ENCODE measurements at places on chromosomes 3 and 15.

- peak; percentile 84 for DNase-seq
Measured at GRCh38 chr15:92069308-92070250, 216.1 kb downstream of the SLCO3A1 start.

GRCh38 chr3:14137445-14137844, 12.6 kb downstream of the TMEM43 start:
- DNase-seq = peak; percentile 31

- no peak for DNase-seq
Measured at GRCh38 chr3:189806171-189806951, 175.2 kb downstream of the TP63 start.

DNA sequence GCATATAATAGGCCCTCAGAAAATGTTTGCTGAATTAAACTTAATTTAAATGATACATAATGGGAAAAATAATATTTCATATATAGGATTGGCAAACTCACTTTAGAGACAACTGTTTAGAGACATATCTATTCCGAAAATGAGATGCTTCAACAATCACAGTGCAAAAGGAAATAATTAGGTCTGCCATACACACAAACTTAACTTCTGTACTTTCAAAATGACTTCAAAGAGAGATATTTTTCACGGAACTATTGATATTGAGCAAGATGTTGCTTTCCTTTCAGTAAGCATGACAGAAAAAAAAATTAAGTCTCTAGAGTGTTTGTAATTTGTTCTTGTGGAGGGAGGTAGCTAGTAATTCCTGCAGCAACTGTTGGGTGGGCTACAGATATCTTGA, 769.5 kb downstream of the TUSC7 start:
- DNase-seq = no peak

DNA sequence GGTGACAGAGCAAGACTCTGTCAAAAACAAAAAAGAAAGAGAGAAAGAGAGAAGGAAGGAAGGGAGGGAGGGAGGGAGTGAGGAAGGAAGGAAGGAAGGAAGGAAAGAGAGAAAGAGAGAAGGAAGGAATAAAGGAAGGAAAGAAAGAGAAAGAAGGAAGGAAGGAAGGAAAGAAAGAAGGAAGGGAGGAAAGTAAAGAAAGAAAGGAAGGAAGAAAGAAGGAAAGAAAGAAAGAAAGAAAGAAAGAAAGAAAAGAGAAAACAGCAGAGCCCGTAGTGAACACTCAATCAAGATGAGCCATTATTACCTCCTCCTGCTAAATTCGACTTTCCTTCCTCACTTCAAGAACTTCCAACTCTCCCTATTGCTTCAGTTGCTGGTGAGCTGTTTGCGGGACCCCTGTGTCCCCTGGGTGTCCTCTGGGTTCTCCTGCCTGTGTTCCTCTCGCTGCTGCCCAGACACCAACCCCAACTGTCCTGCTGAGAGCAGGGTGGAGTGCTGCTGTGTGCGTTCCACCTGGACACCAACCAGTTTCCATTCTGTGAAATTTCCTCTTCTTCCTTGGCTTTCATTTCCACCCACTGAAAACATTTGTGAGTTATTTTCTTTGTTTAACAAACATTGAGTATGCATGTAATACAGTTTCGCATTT, 266.4 kb downstream of the FAM43A start:
- no peak for DNase-seq

- no peak for DNase-seq
Measured at GRCh38 chr3:113193288-113193687, 18.1 kb upstream of the BOC start.

GRCh38 chr3:58116161-58116955, 94.4 kb downstream of the DNASE1L3 start:
- no peak for DNase-seq

- DNase-seq = peak; percentile 25
Measured at GRCh38 chr15:100033140-100033857, 300.1 kb upstream of the LYSMD4 start.

GRCh38 chr15:23422099-23422945, 24.7 kb downstream of the GOLGA6L2 start:
- peak; percentile 16 for DNase-seq

DNA sequence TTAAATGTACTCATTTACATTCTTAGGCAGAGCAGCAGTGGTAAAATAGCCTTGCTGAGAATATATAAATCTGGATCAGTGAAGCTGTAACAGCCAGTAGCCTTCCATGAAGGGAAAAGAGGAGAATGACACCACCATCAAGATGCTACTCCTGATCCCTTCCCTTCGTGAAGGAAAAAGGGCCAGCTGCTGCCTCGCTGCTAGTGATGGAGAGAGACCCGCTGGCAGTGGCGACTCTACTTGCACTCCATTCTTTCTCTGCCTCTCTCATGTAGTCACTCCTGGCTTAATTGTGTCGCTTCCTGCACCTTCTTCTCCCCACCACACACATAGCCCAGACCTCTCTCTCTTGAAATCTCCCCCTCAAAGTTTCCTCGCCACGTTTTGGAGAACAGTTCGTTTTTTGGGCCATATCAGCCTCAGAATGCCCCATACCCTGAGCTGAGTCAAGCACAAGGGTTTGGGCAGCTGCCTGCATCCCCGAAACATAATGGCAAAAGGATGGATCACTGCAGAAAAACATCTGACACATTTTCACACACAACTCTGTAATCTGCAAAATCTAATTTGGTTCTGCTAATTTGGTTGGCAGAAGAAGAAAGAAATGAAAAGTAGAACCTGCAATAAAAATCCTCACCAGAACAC, 460.3 kb upstream of the IL12A start:
- no peak for DNase-seq

GRCh38 chr3:193060748-193061546, 143.3 kb upstream of the MB21D2 start:
- no peak for DNase-seq

GRCh38 chr3:111636366-111636885, 41.3 kb upstream of the ZBED2 start:
- peak; percentile 16 for DNase-seq

- no peak for DNase-seq
Measured at GRCh38 chr3:4950351-4950784, 28.9 kb upstream of the BHLHE40 start.

GRCh38 chr3:22322861-22323260, 571.9 kb upstream of the ZNF385D start:
- no peak for DNase-seq

GRCh38 chr3:102400766-102401165, 34.0 kb upstream of the ZPLD1 start:
- peak; percentile 53 for DNase-seq

- DNase-seq = no peak
Measured at GRCh38 chr3:49012441-49013017, 5.3 kb downstream of the WDR6 start.

- peak; percentile 44 for DNase-seq
Measured at GRCh38 chr15:90300988-90301706, 35.7 kb downstream of the NGRN start.

DNA sequence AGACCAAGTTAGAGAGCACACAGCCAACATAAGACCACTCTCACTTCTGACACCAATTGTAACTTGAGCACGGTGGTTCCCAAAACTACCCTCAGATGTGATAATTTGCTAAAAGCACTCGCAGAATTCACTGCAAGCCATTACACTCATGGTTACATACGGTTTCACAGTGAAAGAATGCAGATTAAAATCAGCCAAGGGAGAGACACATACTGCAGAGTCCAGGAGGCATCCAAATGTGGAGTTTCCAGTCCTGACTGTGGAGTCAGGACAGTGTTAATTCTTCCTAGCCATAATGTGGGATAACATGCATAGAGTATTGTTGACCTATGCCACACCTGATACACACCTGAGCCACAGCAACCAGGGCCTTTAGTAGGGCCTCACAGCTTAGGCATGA, 956.4 kb downstream of the NTRK3 start:
- DNase-seq = no peak

- DNase-seq = no peak
Measured at GRCh38 chr15:96351761-96352603, 21.5 kb downstream of the NR2F2 start.

DNA sequence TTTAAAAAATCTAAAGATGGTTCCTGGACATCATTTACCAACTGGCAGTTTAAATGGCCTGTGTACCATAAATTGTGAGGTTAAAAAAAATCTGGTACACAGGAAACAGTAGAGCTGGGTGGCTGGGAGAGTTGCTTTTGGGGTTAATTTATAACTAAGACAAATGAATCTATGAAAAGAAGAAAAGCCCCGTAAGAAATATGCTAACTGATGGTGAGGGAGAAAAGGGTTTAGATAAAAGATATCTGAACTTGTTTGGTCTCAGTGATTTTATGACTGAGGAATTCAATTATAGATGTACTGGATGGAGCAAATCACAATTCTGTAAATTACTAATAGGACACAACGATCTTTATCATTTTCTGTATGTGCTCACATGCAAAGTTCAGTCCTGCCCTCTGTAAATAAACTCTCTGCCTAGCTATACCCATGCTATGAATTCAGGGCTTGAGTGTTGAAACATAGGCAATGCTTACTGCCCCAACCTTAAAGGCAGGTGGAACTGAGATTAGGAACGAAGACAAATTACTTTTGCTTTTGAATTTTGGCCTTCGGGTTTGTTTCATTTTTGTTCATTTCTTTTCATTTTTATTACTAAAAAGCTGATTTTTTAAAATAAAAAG, 28.0 kb downstream of the PPARG start:
- DNase-seq = no peak

DNA sequence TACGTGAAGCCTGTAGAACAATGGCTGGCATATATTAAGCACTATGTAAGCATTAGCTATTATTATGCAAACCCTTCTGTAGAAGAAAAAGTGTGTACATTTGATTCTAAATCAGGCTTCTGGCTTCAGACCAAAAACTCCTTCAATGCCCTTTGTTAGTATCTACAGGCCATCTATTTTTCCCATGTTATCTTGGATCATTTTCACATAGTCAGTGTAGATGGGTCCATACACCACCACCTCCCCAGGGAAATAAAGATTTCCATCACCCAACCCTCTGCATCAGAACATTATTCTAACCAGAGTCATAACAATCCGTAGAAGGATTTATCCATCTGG, 8.0 kb upstream of the KLHL6 start:
- DNase-seq = no peak

GRCh38 chr15:74124759-74125158, 5.6 kb upstream of the ISLR2 start:
- no peak for DNase-seq

DNA sequence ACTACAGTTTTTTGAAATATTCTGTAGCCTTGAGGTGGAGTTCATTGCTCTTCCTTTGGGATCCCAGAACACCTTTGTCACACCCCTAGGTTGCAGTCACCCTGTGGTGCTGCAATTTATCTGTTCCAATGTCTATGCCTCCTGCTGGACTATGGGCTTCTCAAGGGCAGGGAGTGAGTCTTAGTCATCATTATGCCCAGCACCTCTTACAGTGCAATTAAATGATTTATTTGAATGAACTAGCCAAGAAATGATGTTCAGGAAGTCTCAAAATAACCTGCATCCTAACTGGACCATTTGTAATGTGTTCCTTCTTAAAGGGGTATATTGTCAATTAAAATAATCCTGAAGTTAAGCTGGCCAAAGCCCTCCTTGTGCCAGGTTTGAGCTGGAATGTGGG, 28.5 kb downstream of the SHC4 start:
- DNase-seq = no peak

DNA sequence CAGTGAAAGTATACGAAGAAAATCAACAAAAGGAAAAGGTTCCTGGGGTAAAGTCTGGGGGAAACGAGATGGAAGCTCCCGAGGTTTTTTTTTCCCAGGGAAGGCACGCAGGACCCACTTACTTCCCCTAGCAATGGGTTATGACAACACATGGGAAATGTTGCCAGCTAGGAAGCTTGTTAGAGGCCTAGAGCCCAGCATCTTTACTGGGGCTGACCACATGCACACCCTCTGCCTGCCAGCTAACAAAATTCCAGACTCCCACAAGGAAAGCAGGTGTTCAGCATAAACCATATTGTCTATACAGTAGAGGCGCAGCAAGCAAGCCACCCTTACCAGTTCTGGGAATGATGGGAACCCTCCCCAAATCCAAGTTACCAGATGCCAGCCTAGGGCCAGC, 258.8 kb upstream of the NR2E3 start:
- no peak for DNase-seq

- DNase-seq = peak; percentile 95
Measured at GRCh38 chr15:33278816-33279612, 31.8 kb upstream of the RYR3 start.

DNA sequence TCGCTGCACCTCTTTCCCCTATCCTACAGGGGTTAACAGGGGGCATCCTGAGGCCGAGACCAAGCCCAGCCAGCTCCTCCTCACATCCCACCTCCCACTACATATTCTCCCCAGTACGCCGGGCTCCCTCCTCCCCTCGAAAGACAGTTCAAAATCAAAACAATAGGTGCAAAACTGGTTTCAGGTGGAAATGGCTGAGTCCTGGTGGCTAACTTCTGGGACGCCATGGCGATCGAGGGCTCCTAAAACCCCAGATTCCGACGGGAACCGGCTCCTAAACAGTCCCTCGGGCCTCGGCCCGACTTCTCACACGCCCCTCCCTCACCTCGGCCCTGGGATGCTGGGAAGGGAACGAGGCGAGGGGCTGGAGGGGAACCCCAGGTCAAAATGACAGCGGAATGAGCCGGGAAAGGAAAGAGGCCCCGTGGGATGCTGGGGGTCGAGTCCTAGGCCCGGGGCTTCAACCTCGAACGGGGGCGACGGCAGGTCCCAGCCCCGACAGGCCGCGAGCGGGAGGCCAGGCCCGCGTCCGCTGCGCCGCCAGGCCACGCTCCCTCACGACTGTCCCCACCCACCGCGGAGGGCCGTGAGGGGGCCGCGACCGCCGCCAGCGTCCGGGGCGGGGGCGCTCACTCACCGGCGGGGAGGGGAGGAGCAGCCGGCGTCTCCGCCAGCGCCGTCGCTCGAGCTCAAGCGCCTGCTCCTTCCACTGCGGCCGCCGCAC, 492 bp downstream of the TMCC1 start:
- DNase-seq = peak; percentile 7

GRCh38 chr3:19338769-19339168, 190.5 kb downstream of the KCNH8 start:
- no peak for DNase-seq

GRCh38 chr3:126349611-126350501, 7.4 kb downstream of the KLF15 start:
- no peak for DNase-seq

DNA sequence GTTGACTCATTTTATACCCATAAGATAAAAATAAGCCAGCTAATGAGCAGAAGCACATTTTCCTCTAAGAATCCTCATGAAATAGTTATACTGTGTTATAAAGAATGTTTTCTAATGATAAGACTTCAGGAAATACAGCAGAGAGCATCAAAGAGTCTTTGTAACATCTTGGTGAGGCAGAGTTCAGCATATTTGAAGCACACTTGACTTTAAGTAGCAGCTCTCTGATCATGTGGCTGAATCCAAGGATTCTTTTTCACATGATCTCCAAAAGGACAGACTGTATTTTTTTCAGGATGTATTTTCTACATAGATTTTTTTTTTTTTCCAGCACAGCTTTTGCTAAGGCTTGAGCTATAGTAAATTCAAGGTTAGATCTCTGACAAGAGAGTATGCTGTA, 195.1 kb downstream of the SI start:
- no peak for DNase-seq

DNA sequence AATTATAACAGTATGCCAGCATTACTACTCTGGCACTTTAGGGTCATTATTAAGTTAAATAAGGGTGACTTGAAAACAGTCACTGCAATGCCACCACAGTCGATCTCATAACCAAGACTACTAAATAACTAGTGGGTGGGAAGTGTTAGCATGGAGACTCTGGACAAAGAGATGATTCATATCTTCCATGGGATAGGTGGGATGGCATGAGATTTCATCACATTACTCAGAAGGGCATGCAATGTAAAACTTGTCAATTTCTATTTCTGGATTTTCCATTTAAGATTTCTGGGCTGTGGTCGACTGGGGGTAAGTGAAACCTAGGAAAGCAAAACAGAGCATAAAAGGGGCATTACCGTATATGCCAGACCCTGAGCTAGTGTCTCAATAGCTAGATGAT, 538.9 kb upstream of the GRM7 start:
- no peak for DNase-seq

- no peak for DNase-seq
Measured at GRCh38 chr3:53748512-53749271, 97.5 kb downstream of the CHDH start.
